ENCODE measurements at places on chromosomes 3 and 15.
A peak's percentile ranks its signal among the peaks of the same experiment; 100 is the strongest.

- no peak for DNase-seq
These were observed 2.3 kb downstream of the IL5RA start for GRCh38 chr3:3107858-3108257.

GRCh38 chr3:55885721-55886120, 398.6 kb upstream of the WNT5A start:
- no peak for DNase-seq

GRCh38 chr15:71392861-71393283, 277.6 kb downstream of the THSD4 start:
- DNase-seq: no peak

DNA sequence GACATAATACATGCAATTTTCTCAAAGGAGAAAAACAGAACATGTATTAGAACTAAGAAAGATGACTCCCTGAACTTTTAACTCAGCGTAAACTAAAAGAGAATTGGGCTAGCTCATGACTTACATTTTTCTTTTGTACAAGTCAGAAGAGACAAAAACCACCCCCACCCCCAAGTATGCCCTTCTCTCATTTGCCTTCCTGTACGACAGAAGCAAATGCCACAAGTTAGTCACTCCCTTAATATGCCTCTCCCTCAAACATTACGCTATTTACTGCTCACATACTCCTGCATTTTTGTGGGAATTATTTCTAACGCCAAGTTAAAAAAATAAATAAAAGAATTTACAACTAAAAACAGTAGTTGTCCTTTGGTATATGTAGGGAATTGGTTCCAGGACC, 22.0 kb downstream of the CPEB1 start:
- DNase-seq: no peak

- DNase-seq: no peak
These were observed 64.6 kb downstream of the ESYT3 start for GRCh38 chr3:138498991-138499390.

- DNase-seq: peak; percentile 31
These were observed 3.8 kb downstream of the ANP32A start for GRCh38 chr15:68816795-68817303.

- DNase-seq: no peak
These were observed 176.9 kb downstream of the STAC start for GRCh38 chr3:36557021-36557707.

DNA sequence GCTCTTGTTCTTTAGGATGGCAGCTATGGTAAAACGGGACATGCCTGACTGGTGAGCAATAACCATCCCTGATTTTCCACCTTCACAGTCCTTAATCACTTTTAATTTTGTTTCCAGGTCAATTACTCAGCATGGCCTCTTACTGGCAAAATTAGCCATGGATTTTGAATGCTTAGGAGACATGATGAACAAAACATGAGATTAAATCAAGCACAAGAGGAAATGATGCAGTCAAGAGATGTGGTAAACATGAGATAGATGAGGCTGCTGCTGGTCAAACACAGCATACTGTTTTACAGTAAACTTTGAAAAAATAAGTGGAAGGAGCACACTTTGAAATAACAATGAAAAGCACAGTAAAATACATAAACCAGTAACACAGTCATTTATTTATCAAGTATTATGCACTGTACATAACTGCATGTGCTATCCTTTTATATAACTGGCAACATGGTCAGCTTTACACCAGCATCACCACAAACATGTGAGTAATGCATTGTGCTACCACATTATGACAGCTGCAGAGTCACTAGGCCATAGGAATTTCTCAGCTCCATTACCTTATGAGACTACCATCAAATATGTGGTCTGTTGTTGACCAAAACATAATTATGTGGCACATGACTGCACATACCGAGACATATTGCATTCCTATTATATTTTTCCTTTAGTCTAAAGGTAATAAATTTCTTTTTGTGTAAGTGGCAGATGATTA, 30.1 kb upstream of the ZNF502 start:
- DNase-seq: no peak

DNA sequence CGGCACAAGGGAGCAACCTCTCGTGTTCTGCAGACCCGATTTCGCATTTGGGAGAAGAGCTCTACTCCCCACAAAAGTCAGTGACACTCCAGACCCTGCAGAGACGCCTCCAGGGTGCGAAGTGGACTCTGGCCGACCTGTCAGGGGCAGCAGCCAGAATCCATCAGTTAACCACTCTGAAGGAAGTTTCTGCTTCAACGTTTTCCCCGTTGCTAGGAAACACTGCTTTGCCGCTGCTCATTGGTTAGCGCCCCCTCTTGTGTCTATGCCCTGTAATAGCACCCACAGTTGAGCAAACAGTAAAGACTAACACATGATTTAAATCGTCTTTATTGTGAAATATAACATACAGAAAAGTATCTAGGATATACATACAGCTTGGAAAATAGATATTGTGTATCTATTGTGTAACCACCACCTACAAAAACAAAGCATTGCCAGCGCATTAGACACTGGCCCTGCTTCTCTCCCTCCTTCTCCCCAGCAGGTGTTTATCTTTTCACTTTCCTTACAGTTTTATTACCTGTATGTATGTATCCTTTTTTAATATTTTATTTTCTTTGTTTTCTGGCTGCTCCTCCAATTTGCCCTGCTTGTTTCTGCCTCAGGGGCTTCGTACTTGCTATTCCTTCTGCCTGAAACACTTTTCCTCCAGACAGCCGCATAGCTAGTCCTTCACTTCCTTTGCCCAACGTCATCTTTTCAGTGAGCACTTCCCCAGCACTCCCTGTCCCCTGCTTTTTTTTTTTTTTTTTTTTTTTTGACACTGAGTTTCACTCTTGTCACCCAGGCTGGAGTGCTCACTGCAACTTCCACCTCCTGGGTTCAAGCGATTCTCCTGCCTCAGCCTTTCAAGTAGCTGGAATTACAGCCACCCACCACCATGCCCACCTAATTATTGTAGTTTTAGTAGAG, 38.8 kb downstream of the TMEM40 start:
- peak; percentile 86 for DNase-seq

GRCh38 chr3:45596290-45596791, 1.8 kb downstream of the LIMD1 start:
- no peak for DNase-seq

- no peak for DNase-seq
These were observed 7.7 kb upstream of the RFTN1 start for GRCh38 chr3:16520970-16521881.

DNA sequence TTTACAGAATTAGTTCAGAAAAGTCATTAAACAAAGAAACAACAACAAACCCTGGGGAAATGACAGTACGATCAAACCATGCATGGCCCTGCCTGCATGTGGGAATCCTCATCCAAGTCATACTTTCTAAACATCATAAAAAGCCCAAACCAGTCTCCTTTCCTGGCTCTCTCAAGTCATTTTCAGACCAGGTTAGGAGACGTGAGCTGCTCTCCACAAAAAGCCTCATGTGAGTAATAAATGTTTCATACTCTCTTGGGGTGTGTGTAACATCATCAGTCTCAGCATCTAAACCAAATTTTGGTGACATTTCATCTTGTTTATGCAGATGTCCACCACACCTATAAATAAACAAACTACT, 18.9 kb downstream of the GREM1 start:
- no peak for DNase-seq
